Activated T-cell treated with anti-CD3 and anti-CD28 coated beads for 48 hours (primary cell): ENCODE measurements at places on chromosomes 11 and 22.

DNA sequence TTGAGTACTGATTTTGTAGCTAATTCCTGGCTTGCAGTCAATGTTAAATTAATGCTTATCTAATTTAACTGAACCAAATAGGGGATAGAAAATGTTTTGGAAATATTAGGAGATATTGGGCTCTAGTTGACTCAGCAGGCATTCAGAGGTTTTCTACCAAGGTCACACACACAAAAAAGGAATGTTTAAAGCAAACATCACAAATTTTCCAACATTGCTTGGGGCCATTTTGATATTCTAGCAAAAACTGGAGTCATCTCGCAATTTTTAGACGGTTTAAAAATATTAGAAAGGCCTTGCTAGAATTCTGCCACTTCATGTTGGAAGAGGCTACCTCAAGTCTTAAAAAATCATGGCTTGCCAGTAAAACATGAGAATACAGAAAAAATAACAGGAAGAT is 2082.1 kb upstream of the RAG2 start:
- DNase-seq = no peak

DNA sequence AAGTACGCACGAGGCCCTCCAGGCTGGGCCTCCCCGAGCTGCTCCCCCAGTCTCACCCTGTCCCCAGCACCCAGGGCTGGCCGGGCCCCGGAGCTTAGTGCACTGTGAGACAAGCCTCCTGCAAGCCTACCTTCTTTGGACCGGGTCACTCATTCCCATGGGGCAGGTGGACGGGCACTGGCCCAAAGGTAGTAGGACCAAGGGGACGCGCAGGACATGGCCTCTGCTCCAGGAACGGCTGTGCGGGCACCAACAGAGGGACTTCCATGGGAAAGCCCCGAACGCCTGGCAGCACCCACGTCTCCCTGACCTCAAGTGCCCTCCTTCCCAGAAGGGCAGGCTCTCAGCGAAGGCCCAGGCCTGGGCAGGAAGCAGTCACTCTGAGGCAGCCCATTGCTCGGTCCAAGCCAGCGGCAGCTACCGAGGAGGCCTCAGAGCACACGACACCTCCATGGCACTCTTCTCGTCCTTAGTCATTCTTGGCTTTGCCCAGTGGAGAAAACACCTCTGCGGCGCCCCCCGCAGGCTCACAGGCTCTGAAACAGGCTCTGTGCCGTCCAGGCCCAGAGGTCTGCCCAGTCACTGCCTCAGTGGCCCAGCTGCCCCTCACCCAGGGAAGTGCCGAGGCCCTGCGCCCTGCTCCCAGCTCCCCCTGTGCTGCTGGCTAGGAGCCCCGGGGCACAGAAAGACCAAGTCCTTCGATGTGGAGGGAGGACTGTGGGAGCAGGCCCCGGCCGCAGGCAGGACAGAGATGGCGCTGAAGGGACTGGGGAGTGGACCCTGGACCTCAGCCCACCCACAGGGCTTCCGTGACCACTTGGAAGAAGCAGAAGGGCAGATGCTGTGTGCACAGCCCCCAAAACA is 3.8 kb downstream of the MOB2 start:
- no peak for DNase-seq

DNA sequence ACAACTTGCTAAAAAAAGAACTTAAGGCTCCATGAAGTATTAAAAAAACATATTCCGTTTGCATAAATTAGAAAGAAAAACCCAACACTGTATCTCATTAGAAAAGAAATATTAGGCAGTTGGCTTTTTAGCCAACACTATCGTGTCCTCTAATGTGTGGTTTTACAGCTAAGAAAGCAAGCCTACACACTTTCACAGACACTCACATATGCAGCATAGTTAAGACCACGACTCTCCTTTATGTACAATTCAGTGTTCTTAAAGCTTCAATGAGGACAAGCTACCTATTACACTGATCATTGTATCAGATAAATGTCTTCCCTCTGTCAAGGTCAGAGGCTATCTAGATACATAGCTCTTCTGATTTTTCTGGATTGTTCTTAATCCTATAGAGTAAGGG is 80.1 kb downstream of the PICALM start:
- no peak for DNase-seq

DNA sequence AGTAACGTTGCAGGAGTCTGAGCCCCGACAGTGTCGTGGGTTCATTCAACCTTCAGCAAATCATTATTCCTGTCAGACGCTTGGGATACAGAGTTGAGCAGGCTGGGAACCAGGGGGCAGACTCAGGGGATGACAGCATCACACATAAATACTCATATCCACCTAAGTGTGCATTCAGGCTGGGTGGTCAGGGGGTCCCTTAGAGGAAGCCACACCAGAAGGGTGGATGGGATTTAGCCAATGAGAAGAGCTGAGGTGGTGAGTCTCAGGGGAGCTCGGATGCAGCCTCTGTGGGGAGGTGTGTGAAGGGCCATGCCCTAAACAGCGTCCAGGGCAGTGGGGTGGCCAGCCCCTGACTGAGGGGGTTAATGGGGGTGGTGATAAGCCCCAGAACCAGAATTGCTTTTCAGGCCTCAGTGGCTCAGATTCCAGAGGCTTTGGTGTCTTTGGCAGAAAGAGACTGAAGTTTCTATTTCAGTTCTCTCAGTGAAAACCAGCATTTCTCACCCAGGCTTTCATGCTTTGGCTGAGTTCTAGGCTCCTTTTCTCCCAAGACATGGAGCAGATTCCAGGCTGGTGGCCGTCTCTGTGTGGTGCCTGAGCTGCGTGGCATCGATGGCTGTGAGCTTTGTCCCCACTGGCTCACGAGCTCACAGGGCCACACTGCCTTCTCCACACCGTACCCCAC is 83.9 kb upstream of the CLDN5 start:
- DNase-seq = no peak

DNA sequence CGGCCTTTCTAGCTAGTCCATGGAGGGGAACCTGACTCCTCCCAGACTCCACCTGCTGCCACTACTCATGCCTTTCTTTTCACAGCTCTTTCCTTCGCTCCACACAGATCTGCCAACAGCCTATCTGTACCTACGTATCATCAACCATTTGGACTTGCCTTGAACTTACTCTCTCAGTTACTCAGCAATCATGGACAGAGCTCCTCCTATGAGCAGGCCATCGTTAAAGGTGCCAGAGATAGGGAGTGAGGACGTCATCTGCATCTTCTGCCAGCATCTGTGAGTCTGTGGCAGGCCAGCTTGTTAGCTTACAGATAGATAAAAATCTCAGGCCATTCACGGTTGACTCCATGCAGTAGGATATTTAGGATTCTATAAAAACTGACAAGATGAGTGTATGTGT is 162.9 kb upstream of the ZBED5 start:
- DNase-seq = no peak

- DNase-seq = no peak
Measured at GRCh38 chr22:46774980-46775849, 12.8 kb downstream of the TBC1D22A start.

GRCh38 chr22:31262312-31263133 is 29.8 kb downstream of the PIK3IP1 start:
- DNase-seq = no peak

DNA sequence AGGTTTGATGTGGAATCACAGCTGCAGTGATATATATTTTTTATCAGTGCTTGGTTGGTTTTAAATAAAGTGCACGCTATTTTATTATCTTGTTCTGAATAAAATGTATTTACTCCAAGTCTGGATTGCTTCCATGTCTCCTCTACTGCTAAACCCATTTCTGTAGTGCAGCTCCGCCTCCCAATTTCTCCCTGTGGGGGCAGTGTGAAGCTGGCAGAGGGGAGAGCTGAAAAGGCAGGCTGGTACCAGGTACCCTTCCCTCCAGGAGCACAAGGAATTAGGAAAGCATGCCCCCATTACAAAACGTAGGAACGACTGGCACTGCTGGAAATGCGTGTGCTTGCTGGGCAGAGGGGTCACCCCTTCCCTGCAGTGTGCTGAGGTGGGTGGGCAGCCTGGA is 934 bp upstream of the TMEM132A start:
- no peak for DNase-seq
